ENCODE measurements at places on chromosomes 1 and 21.

GRCh38 chr21:15203740-15204139 lies 138.9 kb upstream of the NRIP1 start:
- DNase-seq = no peak

DNA sequence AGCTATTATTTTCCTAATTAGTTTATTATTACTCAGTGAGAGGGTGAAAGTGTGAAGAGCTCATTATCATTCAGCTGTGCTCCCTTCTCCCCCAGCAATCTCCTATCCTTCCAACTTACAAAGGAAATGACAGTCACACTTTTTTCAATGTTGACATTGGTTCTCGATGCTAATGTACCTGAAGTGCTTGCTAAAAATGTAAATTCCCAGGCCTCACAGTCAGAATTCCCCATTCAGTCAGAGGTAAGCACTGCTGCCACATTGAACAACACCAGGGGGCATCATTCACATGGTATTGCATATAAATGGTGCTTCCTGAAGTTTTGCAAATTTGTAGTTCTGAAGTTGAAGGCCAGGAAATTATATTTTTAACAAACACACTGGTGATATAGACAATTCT lies 132.7 kb upstream of the FOXD3 start:
- DNase-seq = no peak

DNA sequence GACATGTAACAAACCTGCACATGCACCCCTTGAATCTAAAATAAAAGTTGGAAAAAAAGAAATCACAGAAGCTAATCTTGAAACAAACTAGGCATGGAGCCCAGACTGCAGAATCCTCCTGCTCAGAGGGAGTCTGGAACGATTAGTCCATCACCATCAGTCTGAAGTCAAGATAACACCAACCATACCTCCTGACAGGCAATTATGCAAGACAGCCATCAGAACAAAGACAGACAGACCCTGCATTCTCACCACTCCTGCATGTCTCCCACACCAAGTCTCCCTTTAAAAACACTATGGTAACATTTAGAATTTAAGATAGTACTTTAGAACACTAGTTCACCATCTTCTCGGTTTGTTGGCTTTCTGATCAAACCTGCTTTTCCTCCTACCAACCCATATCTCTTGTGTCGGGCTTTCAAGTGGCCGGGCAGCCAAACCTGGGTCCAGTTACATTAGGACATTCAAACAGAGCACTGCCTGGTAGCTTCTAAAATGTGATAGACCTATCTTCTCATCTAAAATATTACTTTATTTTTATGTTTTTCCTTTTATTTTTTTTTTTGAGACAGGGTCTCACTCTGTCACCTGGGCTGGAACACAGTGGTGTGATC lies 10.1 kb downstream of the YARS1 start:
- DNase-seq = no peak

- no peak for DNase-seq
Measured at GRCh38 chr1:190104961-190105360, 372.7 kb downstream of the BRINP3 start.

DNA sequence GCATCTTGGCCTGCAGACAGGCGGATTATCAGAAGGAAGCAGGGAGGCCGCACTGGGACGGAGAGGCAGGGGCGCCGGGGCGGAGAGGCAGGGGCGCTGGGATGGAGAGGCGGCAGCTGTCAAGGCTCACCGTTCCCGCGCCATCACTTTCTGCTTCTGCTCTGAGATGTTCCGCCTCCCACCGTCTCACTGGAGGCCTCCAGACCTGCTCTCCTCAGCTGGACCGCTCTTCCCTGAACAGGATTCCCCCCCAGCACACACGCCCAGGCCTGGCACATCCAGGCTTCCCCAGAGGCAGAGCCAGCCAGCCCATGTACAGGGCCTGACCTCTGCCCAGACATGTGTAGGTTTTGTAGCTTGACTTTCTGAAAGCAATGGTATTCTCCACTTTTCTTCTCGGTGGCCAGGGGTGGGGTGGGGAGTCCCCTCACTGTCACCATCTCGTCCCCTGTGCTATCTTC lies 84.1 kb downstream of the RIPK4 start:
- DNase-seq = no peak

- DNase-seq = no peak
Measured at GRCh38 chr1:101217148-101217547, 19.7 kb upstream of the S1PR1 start.

- no peak for DNase-seq
Measured at GRCh38 chr1:171841931-171842761, 848 bp downstream of the DNM3 start.

DNA sequence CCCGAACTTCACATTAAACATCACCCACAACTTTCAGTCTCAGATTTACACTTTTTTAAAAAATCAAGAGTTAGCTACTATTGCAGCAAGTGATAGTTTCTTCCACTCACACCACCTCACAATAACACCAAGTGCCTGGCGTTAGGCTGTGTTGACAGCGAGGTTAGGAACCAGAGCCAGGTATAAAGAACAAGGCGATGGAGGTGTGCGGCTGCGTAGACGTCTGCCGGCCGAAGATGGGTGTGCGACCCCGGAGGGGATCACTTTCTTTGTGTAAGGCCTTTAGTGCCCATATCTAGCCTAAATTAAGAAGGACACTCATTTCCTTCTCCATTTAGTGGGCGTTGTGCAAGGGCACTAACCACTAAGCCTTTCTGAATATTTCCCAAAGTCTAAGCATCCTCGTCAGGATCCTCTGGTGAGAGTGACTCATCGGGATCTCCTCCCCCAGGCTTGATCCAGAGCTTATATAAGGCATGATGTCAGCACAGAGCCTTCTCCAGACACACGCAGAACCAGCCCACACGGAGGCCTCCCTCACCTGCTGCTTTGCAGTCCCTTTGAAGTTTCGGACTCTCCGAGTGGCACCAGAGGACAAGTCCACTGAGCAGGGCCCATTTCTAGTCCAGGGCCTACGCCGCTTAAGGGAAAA lies 11.8 kb downstream of the NHLH2 start:
- no peak for DNase-seq

GRCh38 chr1:186996816-186997215 lies 168.1 kb downstream of the PLA2G4A start:
- no peak for DNase-seq

- no peak for DNase-seq
Measured at GRCh38 chr1:15028102-15028501, 125.4 kb upstream of the TMEM51 start.

GRCh38 chr21:20802631-20803260 lies 195.5 kb upstream of the NCAM2 start:
- DNase-seq = no peak

DNA sequence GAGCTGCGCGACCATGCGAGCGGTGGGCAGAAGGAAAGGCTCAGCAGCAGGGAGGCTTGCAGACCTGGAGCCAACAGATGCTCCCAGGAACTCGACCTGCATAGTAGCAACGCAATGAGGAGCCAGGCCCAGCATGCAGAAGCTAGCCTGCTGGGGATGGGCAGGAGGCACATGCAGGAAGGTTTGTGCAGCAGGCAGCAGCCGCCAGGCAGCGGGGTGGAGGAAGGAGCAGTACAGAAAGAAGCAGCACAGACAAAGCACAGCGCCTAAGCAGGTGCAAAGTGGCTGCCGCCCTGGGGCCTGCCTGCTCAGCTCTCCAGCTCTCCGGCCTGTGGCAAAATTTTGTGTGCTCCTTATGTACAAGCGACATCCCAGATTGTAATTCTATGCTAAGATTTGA lies 213.5 kb upstream of the MAP1LC3C start:
- DNase-seq = no peak

DNA sequence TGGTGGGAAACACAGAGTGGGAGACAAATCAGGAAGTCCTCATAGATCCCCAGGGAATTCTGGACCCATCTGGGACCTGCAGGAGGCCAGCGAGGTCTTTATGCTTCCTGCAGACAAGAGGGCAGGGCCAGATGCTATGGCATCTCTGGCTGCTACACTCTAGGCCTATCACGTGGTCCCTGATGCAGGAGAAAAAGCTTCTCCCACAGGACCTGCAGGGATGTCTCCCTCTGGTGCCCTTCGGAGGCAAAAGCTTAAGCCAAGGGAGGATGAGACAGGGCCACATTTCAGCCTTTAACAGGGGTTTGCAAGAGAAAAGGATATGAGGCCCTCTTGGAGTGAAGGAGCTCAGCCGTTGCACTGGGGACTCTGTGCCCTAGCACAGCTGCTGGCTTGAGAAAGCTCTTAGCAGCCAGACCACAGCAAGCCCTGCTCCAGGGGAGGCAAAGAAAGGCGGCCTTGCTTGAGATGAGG lies 243.0 kb downstream of the C1orf94 start:
- DNase-seq = no peak

DNA sequence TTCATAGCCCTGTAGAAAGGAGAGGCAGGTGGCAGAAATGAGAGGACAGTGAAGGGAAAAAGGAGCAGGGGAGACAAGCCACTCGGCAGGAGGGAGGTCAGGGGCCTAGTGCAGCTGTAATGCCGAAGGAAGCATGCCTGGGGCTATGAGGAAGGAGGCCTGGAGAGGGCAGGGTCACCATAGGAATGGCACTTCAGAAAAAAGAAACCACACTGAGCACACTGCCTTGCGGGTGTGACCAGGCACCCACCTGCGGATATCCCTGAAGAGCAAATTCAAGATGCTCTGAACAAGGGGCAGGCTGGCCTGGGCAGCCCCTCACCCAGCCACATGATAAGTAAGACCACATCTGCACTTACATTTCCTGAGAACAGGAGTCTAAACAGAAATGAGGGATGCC lies 104.7 kb downstream of the JAK1 start:
- DNase-seq = no peak

DNA sequence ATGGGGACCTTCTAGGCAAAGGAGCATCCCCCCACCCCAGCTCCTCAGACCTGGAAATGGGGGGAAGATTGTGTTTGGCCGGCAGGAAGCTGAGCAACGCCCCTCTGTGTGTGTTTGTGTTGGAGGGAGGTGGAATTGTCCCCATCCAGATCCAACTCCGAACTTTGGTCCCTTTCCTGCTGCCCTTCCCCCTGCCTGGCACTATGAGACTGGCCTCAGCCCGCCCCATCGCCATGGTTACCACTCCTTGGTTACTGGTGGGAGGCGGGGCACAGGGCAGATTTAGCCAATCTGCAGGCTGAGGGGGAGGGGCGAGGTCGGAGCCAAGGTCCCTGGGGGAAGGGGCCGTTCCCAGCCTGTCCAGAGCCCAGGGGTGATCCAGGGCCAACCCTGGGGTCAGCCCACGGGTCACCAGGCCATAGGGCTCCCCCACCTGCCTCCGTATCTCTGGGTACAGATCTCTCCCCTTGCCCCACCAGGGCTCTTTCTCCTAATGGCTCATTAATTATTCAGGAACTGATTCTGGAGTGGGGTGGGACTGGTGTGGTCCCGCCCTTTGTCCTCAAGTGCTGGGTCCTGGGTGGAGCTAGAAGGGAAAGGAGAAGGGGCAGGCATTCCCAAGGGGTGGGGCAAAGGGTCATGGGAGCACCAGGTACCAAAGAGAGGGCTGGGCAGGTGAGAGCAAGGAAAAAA lies 15.2 kb downstream of the PTPRF start:
- no peak for DNase-seq

GRCh38 chr1:184820956-184821355 lies 66.3 kb upstream of the EDEM3 start:
- DNase-seq = no peak

DNA sequence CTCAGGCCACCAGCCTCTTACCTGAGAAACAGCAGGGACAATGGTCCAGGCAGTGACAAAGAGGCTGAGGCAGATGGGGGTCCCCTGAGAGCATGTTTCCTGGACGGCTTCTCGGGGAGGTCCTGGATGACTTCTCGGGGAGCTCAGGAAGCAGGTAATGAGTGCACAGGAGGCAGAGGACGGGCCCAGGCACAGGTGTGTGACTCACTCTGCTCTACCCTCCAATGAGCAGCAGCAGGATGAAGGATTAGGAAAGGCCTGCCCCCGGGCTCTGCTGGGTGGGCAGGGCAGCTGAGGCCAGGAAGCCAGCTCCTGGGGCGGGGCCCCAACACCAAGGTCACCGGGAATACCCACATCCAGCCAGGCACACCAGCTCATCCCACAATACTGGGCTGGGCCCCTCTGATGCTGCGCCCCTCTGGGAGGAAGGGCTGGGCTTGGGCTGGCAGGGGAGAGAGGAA lies 17.2 kb upstream of the PTAFR start:
- DNase-seq = no peak

GRCh38 chr1:212231372-212231771 lies 53.8 kb upstream of the PPP2R5A start:
- DNase-seq = no peak

DNA sequence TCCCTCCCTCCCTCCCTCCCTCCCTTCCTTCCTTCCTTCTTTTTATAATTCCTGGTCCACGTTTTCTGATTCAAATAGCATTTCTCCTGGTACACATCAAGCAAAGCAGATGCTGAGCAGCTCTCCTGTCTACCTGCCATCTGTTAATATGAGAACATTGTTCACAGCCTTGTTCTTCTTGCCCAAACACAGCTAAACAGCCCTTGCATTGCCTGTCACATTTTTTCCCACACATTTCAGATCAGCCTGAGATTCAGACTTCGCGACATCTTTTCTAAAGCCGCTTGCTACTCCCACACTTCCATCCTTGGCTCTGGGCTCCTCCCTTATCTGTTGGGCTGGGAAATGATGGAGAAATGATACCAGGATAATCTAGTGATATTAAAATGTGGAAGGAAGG lies 200.5 kb downstream of the PCP4 start:
- no peak for DNase-seq

- no peak for DNase-seq
Measured at GRCh38 chr1:78370356-78370755, 120.4 kb upstream of the PTGFR start.

DNA sequence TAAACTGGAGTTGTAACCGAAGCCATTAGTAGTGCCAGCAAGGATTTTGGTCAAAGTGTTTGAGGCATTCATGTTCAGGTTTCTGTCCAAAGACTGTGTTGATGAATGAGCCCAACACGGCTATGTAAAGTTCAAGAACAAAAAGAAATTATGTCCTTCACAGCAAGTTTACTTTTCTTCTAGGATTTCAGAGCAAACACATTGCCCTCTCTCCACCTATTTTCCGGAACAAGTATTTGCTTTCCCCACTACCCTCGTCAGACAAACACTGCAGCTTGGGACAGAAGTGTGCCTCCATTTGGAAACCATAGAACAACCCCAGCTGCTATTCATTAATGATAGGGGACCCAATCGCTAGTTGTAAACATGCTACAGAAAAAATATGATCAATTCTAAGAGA lies 151.4 kb upstream of the C1orf105 start:
- no peak for DNase-seq

GRCh38 chr1:162361349-162361748 lies 15.3 kb downstream of the SPATA46 start:
- DNase-seq = no peak

DNA sequence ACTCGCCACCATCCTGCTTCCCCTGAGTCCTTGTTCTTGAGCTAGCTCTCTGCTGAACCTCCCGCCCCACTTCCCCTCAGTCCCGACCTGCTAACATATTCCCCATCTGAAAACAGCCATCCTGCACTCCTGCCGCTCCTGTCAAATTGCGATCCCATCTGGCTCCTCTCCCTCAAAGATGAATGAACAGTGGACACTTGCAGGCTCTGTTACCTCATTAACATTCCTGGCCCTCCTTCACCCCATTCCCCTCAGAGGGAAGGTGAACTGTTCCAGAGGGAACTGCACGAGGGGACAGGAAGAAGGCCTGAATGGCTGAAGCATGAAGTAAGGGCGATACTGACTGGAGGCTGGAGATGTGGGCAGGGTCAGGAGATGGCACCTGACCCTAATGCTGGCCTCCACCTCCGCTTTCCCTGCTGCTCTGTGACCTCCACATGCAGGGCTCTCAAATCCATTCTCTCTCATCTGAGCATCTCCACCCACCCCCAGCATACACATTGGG lies 7.4 kb upstream of the CELSR2 start:
- DNase-seq = no peak

GRCh38 chr1:45340816-45341466 lies 701 bp upstream of the MUTYH start:
- no peak for DNase-seq
